ENCODE measurements at places on chromosomes 5 and 9. TPM values are rescaled to one million over a fixed set of nuclear protein-coding genes. Genes with fewer than 3 reads are reported as not detected.
A peak's percentile ranks its signal among the peaks of the same experiment; 100 is the strongest.

The CCL27 gene
- total RNA-seq: not detected

- no peak overlapping the region for H3K27ac ChIP-seq
- no peaks in the 10 kb centered on the region for H3K4me1 ChIP-seq
- H3K36me3 ChIP-seq: no peaks in the 10 kb centered on the region
- no peak overlapping the region for H3K4me3 ChIP-seq
Measured at GRCh38 chr5:82784521-82784920, 292.7 kb downstream of the TMEM167A start.

- peaks cover 19% of the 10 kb centered on the region for H3K4me1 ChIP-seq
- H3K27me3 ChIP-seq: no peaks in the 10 kb centered on the region
- H3K4me3 ChIP-seq: peak overlapping the region; percentile 75
- peaks cover 2% of the 10 kb centered on the region for H3K36me3 ChIP-seq
Measured at GRCh38 chr9:34611251-34611810, 566 bp downstream of the RPP25L start.

The NR2F1 gene
- 28.7 TPM for total RNA-seq

The BOD1 gene
- 62.0 TPM for total RNA-seq
